Cardiac muscle cell (in vitro differentiated cells and primary cell): ENCODE measurements at places on chromosomes 7 and 10.

DNA sequence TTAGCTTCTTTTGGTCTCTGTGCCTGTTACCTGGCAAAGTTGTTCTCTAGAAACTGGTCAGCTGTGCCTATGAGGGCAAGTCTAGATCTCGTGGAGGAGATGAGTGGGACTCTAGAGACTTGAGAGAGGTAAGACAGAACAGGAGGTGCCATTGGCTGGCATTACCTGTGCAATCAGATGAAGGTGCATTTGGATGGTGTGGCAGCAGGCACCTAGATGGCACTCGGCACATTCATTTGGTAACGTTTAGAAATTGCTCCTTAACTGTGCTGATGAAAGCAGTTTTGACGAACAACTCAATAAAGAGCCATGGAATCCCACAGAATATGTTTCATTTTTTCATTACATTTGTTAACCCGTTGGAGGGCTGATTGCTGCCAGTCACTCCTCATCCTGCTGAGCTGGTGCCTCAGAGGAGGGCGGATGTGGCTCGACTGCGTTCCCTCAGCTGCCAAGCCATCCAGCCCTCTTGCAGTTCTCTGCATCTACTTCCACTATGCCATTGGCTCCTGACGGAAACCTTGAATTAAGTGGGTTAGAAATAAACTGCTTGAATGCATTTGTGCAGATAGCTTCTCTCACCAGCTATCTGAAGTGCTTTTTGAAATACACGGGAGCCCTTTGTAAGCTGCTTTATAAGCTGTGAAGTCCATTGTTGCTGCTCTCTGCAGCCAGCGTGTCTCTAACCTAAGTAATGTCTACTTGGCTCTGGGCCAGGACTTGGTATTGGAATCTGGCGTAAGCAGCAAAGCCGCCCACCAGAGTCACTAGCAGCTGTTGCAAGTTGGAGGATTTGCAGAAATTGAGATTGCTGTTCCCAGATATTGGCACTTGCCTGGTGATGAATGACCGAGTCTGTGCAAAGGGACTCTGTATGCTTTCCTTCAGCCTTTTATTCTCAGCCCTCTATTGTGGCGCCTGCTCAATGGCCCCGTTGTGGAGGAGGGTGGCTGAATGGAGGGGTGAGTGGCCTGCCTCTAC lies 87.4 kb downstream of the LRRC4 start:
- H3K27me3 ChIP-seq = no peaks in the 10 kb centered on the region
- DNase-seq = peak; percentile 85
- no peak overlapping the region for H3K27ac ChIP-seq
- H3K4me1 ChIP-seq = peaks cover 5% of the 10 kb centered on the region

DNA sequence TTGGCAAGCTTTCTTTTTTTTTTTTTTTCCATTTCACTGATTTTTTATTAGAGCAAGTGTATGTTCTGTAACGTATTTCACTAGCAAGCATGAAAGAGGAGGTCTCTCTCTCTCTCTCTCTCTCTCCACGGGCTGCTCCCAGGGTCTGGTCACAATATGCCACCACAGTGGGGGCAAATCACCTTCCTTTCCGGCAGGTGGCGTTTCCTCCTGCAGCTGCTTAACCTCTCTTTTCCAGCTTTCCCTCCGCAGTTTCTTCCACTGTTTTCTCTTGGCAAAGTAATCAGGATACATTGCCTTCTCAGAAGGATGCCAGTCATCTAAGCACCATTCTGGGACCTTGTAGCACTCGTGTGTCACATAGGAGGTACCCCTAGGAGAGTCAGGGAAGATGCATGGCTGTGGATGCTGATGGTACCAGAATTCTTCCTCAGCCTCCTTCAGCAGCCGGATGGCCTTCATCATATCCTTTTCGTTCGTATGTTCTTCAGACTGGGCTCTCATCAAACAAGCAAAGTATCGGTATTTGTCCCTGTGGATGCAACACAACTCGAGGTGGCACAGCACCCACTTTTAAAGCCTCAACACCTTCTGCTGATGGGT lies 197.3 kb upstream of the PODXL start:
- peak; percentile 4 for DNase-seq
- H3K36me3 ChIP-seq = no peaks in the 10 kb centered on the region
- no peak overlapping the region for H3K27ac ChIP-seq
- H3K4me3 ChIP-seq = no peak overlapping the region

- no peaks in the 10 kb centered on the region for H3K4me1 ChIP-seq
- no peaks in the 10 kb centered on the region for H3K36me3 ChIP-seq
- no peak overlapping the region for H3K4me3 ChIP-seq
- no peak overlapping the region for H3K27ac ChIP-seq
- no peak for DNase-seq
Observed at GRCh38 chr10:127757033-127757432, 20.0 kb downstream of the FOXI2 start.

DNA sequence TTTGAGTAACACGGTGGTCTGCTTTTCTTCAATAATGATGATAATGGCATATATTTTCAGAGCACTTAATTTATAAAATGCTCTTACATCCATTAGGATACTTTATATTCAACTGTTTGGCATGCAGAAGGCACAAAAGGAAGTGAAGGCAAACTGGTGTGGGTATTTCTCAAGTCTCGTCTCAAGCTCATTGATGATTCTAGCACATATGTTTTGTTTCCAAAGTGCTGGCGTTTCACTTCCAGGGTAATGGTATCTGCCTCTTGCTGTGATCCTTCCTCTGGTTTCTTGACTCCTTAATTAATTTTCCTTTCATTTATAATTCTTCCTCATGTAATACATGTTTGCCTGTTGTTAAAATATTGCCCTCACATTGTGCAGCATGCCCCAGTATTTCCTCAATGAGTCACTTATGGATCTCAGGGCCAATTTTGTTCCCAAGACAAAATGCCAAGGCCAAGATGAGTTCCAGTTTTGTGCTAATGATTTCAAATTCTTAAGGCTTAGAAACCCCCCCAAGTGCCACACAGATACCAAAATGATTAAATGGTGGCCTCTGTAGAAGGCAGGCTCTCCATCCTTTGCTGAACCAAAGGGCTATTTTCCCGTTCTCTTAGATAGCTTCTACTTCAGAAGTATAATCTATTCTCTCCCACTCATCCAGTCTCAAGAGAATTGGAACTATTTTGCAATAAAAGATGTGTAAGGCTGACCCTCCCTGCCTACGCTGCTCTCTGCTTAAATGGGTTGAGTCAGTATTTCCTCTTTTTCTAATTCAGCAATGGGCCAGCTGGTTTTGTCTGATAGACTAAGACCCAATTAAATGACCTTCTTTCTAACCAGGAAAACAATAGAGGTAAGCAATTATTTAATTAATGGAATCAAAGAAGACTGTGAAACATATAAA lies 171.2 kb downstream of the ZNF365 start:
- peaks cover 36% of the 10 kb centered on the region for H3K27me3 ChIP-seq
- H3K36me3 ChIP-seq = no peaks in the 10 kb centered on the region
- no peaks in the 10 kb centered on the region for H3K4me1 ChIP-seq
- no peak overlapping the region for H3K27ac ChIP-seq
- no peak for DNase-seq
- no peak overlapping the region for H3K4me3 ChIP-seq

- no peaks in the 10 kb centered on the region for H3K27me3 ChIP-seq
- H3K4me3 ChIP-seq = no peak overlapping the region
- peaks cover 31% of the 10 kb centered on the region for H3K4me1 ChIP-seq
- no peak for DNase-seq
- no peak overlapping the region for H3K27ac ChIP-seq
Observed at GRCh38 chr10:63711867-63712716, 190.9 kb downstream of the REEP3 start.

- no peak for DNase-seq
- no peak overlapping the region for H3K27ac ChIP-seq
- H3K36me3 ChIP-seq = no peaks in the 10 kb centered on the region
- H3K4me1 ChIP-seq = no peaks in the 10 kb centered on the region
- H3K27me3 ChIP-seq = no peaks in the 10 kb centered on the region
Observed at GRCh38 chr7:115924411-115924810, 106.2 kb downstream of the TFEC start.

- H3K27me3 ChIP-seq = no peaks in the 10 kb centered on the region
- no peak overlapping the region for H3K27ac ChIP-seq
- no peak for DNase-seq
- H3K4me3 ChIP-seq = peak overlapping the region; percentile 53
Observed at GRCh38 chr7:118186501-118186900, 2.5 kb downstream of the LSM8 start.

- DNase-seq = no peak
- H3K27me3 ChIP-seq = peaks cover 15% of the 10 kb centered on the region
- no peaks in the 10 kb centered on the region for H3K36me3 ChIP-seq
Observed at GRCh38 chr7:45580053-45580872, 6.1 kb downstream of the ADCY1 start.

GRCh38 chr10:110863361-110863760 lies 8.4 kb upstream of the PDCD4 start:
- H3K4me3 ChIP-seq = no peak overlapping the region
- H3K4me1 ChIP-seq = peaks cover 16% of the 10 kb centered on the region
- H3K27ac ChIP-seq = no peak overlapping the region
- no peaks in the 10 kb centered on the region for H3K36me3 ChIP-seq
- no peak for DNase-seq

GRCh38 chr7:3371601-3372000 lies 70.5 kb downstream of the SDK1 start:
- no peaks in the 10 kb centered on the region for H3K4me1 ChIP-seq
- H3K27me3 ChIP-seq = no peaks in the 10 kb centered on the region
- no peak overlapping the region for H3K27ac ChIP-seq
- no peaks in the 10 kb centered on the region for H3K36me3 ChIP-seq
- H3K4me3 ChIP-seq = no peak overlapping the region

- peaks cover 15% of the 10 kb centered on the region for H3K27me3 ChIP-seq
- H3K4me3 ChIP-seq = no peak overlapping the region
- H3K27ac ChIP-seq = no peak overlapping the region
- DNase-seq = no peak
Observed at GRCh38 chr10:89228962-89229361, 21.8 kb upstream of the CH25H start.

DNA sequence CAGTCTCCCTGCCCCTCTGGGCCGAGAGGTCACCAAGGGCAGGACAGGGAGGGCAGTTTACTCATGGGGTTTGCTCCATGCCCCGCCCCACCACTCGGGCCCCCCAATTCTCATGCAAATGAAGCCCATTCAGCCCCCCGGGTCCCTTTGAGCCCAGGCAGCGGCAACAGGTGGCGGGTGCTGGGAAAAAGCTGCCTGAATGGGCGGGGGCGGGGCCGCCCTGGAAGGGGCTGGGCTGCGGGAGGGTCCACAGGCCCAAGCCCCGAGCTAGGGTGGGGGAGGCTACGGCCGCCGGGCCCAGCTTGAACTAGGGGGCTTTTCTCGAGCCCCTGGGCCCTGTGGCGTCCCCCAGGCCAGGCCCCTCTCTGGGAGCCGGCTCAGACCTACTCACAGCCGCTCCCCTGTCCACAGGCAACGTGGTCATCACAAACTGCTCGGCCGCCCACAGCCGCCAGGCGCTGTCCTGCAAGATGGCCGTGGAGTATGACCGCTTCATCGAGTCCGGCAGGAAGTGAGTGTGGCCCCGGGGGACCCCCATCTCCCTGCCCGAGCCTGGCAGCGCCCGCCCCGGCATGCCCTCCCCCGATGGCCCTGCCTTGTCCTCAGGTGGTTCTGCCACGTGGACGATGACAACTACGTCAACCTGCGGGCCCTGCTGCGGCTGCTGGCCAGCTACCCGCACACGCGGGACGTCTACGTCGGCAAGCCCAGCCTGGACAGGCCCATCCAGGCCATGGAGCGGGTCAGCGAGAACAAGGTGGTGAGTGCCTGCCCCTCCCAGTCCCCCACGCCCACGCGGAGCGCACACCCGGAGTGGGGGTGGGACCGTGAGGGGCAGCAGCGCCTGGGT lies 5.5 kb downstream of the LFNG start:
- no peaks in the 10 kb centered on the region for H3K36me3 ChIP-seq
- peaks cover 4% of the 10 kb centered on the region for H3K4me1 ChIP-seq
- DNase-seq = no peak

- no peak overlapping the region for H3K4me3 ChIP-seq
- peaks cover 28% of the 10 kb centered on the region for H3K4me1 ChIP-seq
- no peak for DNase-seq
- H3K27ac ChIP-seq = peak overlapping the region; percentile 85
- no peaks in the 10 kb centered on the region for H3K27me3 ChIP-seq
- no peaks in the 10 kb centered on the region for H3K36me3 ChIP-seq
Observed at GRCh38 chr7:1713502-1714484, 43.7 kb downstream of the ELFN1 start.

DNA sequence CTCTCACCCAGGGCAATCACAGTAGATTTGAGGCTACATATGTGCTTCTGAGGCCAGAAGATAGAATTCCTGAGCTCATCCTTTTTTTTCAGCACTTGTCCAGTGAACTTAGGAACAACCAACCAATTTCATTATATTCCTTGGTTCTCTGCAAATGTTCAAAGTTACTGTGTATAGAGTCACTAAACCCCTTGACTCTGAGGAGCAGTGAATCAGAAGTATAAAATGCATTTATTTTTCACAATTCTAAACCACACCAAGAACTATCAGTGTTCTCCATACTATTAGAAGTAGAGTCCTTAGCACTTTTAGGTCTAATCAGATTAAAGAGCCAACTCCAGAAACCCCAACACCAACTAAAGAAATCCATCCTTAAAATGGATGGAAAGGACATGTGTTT lies 19.6 kb upstream of the PAPSS2 start:
- H3K36me3 ChIP-seq = no peaks in the 10 kb centered on the region
- H3K4me3 ChIP-seq = no peak overlapping the region
- H3K27ac ChIP-seq = no peak overlapping the region
- no peaks in the 10 kb centered on the region for H3K27me3 ChIP-seq
- no peaks in the 10 kb centered on the region for H3K4me1 ChIP-seq

DNA sequence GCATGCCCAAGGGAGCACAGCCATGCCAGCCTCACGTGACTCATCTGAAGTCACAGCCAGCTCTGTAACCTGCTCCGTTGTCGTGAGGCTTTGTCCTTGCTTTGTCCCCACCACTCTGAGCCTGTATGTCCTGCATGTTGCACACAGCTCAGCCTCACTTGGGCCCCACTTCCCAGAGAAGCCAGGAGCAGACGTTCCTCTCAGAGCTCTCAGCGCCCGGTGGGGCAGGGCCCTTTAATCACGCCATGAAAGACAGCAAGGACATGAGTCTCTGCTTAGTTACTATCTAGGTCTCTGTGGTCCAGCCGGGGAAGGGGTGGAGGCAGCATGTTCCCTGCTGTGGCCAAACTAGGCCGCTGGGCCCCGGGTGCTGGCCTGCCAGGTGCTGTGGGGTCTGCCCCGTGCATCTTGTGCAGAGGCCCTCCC lies 127.4 kb upstream of the FAM20C start:
- no peak for DNase-seq
- no peak overlapping the region for H3K27ac ChIP-seq
- H3K4me3 ChIP-seq = no peak overlapping the region
- H3K4me1 ChIP-seq = peaks cover 5% of the 10 kb centered on the region

DNA sequence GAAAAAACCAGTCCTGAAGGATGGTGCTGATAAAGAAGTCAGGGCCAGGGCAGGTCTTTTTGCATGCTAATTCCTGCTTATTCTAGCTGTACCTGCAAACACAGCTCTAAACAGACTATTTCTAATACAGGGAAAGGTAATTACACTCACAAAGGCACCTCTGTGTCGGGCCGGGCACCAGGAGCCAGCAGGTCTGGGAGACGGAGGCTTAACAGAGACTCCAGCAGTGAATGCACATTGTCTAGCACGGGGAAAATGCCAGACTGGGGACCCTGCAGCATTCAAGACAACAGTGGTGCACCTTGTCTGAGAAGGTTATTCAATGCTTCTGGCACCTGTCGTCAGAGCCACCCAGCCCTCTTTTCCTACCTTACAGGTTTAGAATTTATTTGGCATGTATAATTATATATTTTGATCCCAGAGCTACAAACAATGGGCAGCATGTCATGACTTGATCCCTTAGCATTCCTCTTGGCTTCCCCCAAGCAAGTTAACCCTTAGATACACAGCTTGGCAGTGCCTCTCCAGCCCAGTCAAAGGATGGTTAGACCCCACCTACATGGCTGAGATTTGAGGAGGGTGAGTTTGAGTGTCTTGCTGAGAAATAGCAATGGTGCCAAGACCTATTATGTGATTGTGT lies 185.2 kb downstream of the SLC25A13 start:
- DNase-seq = no peak
- no peaks in the 10 kb centered on the region for H3K27me3 ChIP-seq
- H3K4me3 ChIP-seq = no peak overlapping the region
- no peaks in the 10 kb centered on the region for H3K36me3 ChIP-seq
